ENCODE measurements at places on chromosomes 11 and 22.

GRCh38 chr22:19853879-19854777, 546 bp downstream of the GNB1L start:
- peak; percentile 17 for DNase-seq

DNA sequence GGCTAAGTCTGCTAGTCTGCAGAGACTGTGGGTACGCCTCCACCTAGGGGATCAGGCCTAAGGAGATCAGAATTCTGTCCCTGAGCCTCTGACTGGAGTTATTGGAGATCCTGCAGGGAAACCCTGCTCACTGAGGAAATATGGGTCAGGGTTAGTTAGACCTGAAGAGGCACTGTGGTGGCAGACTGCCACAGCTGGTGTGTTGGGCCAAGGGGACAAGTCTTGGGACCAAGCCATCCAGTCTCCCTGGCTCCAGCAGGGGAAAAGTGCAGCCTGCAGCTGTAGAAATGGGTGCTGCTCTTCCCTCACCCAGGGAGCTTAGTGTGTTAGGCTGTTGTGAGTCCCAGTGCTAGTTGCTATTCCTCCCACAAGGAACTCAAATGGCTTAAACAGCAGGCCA, 334.8 kb upstream of the LARGE1 start:
- DNase-seq = no peak

DNA sequence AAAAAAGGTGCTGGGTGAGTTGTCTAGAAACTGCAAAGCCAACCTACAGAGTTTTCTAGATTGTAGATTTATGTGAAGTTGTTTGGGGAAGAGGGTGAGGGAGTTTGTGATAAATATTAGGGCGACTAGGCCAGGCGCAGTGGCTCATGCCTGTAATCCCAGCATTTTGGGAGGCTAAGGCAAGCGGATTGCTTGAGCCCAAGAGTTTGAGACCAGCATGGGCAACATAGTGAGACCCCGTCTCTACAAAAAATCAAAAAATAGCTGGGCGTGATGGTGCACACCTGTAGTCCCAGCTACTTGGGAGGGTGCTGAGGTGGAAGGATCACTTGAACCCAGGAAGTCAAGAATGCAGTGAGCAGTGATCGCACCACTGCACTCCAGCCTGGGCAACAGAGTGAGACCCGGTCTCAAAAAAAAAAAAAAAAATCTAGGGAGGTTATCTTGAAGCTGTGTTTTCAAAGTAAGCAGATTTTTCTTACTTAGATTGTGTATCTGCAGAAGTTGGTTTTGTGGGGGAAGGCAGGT, 844 bp downstream of the APOL6 start:
- DNase-seq = no peak

DNA sequence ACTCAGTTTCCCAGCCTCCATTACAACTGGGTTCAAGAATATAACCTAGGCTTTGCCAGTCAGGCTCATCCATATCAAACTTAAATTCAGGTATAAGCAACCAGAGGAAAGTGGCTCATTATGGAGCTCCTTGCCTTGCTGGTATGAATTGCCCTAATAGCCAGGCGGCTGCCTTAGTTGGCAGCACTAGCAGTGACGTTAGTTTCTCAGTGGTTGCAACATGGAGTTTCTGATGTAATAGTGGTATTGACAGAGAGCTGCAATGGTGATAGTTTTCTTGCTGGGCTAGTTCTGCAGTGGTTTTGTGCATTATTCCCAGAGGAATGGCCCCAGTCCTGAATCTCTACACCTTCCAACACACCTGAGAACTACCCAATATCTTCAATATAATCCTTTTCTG, 3.8 kb upstream of the TMEM123 start:
- DNase-seq = no peak
